NCI-H1436 (cell line): ENCODE measurements at places on chromosomes 5 and 9.

GRCh38 chr5:6705088-6705487 lies 8.1 kb upstream of the TENT4A start:
- DNase-seq, result no peak

- DNase-seq, result no peak
These were observed 259.8 kb downstream of the NSG2 start for GRCh38 chr5:174305241-174305681.

DNA sequence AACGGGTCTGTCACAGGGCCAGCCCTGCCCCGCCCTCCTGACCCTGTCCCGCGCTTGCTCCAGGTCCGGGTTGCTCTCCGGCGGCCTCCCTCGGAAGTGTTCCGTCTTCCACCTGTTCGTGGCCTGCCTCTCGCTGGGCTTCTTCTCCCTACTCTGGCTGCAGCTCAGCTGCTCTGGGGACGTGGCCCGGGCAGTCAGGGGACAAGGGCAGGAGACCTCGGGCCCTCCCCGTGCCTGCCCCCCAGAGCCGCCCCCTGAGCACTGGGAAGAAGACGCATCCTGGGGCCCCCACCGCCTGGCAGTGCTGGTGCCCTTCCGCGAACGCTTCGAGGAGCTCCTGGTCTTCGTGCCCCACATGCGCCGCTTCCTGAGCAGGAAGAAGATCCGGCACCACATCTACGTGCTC lies 4.2 kb downstream of the B4GALT7 start:
- no peak for DNase-seq

- no peak for DNase-seq
These were observed 6.1 kb upstream of the C9orf152 start for GRCh38 chr9:110214090-110214489.

DNA sequence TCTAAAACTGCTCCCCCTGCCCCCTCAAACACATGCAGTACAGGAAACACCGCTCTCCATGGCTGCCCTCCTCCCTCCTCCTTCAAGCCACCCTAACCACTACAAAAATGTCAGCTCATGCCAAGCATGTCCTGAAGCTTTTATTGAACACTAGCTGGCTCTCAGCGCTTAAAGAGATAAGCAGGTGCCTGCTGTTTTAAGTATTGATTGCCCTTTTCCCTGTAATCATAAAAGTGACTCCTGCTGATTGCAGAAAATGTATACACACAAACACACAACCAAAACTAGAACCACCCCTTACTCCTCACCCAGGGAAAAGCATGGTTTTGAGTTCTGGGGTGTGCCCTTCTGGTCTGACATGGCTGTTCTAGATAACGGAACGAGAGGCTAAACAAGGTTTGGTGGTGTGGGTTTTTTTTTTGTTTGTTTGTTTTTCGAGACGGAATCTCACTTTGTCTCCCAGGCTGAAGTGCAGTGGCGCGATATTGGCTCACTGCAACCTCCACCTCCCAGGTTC lies 3.7 kb upstream of the UCK1 start:
- DNase-seq, result no peak

DNA sequence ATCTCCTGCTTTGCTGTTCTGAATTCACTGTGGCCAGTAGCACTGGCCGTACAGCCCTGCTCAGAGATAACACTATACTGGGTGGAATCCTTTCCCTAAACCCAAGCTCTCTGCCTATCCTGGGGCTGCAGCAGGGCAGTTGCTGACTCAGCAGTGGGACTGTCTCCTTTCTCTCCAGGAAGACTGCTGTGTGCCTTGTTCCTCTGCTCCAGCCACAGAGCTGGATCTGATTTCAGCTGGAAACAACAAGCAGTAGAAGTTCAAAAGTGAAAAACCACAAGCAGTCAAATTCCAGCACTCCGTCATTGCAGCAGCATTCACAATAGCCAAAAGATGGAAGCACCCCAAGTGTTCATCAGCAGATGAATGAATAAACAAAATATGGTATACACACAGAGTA lies 105.0 kb downstream of the FBXL7 start:
- no peak for DNase-seq

DNA sequence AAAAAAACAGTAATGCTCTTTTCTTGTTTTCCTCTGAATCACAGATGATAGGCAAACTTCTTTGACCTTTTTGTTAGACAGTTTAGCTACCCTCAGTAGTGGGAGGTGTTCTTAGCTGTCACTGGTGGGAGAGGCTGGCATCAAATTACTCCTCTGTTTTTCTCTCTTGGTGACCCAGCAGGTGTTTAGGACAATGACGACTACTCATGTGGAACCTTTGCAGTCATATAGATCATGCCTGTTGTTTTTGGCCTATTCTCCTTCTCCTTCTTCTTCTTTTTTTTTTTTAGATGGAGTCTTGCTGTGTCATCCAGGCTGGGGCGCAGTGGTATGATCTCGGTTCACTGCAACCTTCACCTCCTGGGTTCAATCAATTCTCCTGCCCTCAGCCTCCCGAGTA lies 15.4 kb upstream of the NPR2 start:
- peak; percentile 82 for DNase-seq

DNA sequence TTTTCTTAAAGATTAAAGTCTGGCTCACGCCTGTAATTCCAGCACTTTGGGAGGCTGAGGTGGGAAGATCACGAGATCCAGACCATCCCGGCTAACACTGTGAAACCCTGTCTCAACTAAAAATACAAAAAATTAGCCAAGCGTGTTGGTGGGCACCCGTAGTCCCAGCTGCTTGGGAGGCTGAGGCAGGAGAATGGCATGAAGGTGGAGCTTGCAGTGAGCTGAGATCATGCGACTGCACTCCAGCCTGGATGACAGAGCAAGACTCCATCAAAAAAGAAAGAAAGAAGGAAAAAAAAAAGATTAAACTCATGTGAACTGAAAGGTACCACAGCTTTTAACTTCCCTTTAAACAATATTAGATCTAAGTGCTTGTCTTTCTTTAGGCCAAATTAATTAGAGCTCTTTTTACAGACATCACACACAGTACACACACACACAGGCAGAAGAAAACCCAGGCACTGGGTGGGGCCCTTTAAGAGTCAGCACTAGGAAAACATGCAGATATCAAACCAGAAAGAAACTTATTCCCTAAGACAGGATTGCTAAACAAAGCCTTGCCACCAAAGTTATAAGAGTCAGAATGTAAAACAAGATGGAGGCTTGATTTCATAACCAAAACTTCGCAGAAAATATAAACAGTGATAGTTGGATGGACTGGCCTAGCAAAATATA lies 29.3 kb upstream of the UHRF2 start:
- DNase-seq, result no peak

DNA sequence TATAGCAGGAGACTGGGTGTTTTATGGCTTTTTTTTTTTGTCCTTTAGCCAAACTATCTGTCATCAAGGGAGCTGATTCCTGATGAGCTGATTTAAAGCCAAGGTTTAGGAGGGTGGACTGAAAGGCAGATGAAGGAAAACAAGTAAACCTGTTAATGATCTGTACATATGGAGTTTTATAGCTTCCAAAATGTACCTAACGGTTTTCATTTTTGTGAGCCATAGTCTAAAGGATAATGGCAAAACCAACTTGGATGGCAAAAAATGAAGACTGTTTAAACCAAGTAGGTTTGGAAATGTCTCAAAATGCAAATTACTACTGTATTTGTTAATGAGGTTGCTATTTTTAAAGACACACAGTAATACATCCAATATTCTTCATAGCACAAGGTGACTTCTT lies 281.5 kb downstream of the YTHDC2 start:
- DNase-seq, result no peak

- no peak for DNase-seq
These were observed 32.5 kb downstream of the RAB14 start for GRCh38 chr9:121169094-121169601.

DNA sequence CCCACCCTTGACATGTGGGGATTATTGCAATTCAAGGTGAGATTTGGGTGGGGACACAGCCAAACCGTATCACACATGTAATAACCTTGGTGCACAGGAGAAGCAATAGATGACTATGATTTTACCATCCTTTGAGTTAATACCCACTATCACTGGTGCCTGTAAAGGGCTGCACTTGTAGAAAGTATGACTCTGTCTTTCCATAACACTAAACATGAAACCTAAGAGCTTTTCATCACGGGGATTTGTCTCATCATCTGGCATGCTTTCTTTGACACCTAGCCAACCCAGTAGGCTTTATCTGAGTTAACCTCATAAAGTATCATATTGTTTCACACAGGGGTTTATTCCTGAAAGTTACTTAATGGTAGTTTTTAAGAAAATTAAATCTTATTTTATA lies 188.9 kb upstream of the TNC start:
- no peak for DNase-seq

- no peak for DNase-seq
These were observed 36.4 kb downstream of the FSD1L start for GRCh38 chr9:105484226-105484625.

DNA sequence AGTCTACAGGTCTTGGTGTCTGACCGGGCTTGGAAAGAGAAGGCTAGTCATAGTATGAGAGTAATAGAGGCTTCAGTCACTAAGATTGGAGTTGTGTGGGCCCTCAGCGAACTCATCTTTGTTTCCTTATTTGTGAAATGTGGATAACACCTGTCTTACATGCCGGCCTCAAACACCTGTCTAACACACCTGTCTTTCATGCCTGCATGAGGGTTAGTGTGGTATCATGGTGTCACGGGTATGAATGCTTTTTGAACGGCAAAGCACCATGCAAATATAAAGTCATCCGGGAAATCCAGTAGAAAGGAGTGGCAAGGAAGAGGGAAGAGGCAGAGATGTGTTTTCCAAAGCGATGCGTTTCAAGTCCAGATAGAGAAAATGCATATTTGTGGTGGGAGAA lies 25.5 kb downstream of the GRAMD2B start:
- no peak for DNase-seq

- DNase-seq, result no peak
These were observed 39.8 kb downstream of the HMCN2 start for GRCh38 chr9:130305381-130305780.

- DNase-seq, result no peak
These were observed 63.6 kb downstream of the TMEM174 start for GRCh38 chr5:73236541-73237128.

DNA sequence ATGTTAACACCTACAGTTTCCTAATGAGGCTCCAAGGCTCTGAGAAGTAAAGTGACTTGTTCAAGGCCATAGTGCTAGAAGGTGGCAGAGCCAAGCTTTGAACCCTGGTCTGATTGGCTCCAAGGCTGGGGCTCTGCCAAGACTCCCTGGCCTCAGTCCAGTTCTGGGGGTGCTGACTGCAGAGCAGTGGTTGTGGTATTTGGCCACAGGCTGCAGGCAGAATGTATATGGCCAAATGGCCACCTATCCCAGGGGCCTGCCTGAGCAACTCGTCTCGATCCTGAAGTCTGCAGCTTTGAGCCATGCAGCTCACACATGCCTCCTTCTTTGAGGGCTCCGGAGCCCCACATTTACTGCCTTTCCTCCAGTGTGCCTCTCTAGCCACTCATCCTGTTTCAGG lies 9.7 kb upstream of the NEK6 start:
- no peak for DNase-seq

DNA sequence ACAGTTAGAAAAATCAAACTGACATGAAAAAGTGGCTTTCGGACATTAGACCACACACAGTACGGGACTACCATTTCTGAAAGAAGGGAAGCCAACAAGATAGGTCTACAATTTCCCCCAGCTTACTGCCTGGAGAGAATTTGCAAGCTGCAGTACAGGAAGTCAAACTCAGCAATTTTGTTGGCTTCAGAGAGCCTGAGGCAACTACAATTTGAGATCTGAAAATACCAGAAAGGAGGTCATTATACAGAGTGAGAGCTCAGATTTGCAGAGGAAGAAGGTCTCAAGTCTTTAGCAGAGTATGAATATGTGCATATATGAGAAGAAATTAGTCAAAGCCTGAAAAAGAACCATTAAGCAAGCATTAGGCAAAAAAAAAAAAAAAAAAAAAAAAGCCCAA lies 83.0 kb downstream of the OXCT1 start:
- no peak for DNase-seq

DNA sequence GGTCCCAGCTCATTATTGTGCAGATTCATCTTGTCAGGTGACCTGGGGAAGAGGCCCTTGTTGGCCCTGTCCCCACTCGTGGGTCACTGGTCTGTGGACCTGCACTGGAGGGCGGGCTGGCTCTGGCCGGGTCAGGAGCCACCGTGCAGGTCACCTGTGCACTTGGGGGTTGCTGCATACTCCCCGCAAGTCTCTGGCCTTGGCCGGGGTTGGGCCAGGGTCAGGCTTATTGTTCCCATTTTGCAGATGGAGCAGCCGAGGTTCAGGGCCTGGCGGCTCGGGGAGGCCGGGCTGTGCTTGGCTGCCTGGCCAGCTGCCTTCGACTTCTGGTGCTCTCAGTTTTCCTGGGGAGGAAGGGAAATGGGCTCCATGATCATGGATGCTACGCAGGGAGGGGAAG lies 108.3 kb upstream of the FCN2 start:
- DNase-seq, result no peak

- DNase-seq, result no peak
These were observed 300.5 kb downstream of the SLCO4C1 start for GRCh38 chr5:101995585-101995984.

GRCh38 chr5:38226091-38226490 lies 32.3 kb upstream of the EGFLAM start:
- DNase-seq, result no peak

GRCh38 chr5:132232465-132232864 lies 4.8 kb upstream of the P4HA2 start:
- no peak for DNase-seq

- no peak for DNase-seq
These were observed 467.3 kb downstream of the ENC1 start for GRCh38 chr5:74173241-74173640.

- no peak for DNase-seq
These were observed 156.4 kb downstream of the CACNA1B start for GRCh38 chr9:138033950-138034349.
